ENCODE measurements at places on chromosomes 16 and 17.

DNA sequence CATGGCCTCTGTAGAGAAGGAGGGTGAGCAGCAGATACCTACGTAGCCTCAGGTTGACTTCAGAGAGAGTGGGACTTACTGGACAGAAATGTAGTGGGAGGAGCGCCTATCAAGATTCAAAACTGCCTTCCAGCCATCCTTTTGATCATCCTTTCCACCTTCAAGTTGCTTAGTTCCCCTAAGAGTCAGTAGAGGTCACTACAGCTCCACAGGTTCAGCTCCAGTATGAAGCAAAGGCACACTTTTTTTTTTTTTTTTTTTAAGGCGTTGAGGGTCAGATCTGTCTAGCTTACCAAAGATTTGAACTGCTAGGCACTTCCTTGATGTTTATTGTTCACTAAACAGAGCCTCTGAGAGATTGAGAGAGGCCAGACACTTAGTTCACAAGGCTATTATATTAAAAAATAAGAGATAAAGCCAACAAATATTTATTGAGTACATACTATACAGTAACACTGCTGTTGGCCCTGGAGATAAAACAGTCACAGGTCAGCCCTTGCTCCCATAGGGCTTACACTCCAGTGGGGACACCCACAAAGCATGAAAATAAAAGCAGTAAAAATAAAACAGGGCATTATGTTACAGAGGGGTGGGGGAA lies 3.1 kb downstream of the RNF227 start:
- peak; percentile 58 for DNase-seq

- no peak for DNase-seq
These were observed 7.2 kb upstream of the AGRP start for GRCh38 chr16:67490335-67491096.

- no peak for DNase-seq
These were observed 5.1 kb downstream of the GGA2 start for GRCh38 chr16:23505180-23505665.

- no peak for DNase-seq
These were observed 17.1 kb upstream of the WFIKKN2 start for GRCh38 chr17:50818261-50818660.

DNA sequence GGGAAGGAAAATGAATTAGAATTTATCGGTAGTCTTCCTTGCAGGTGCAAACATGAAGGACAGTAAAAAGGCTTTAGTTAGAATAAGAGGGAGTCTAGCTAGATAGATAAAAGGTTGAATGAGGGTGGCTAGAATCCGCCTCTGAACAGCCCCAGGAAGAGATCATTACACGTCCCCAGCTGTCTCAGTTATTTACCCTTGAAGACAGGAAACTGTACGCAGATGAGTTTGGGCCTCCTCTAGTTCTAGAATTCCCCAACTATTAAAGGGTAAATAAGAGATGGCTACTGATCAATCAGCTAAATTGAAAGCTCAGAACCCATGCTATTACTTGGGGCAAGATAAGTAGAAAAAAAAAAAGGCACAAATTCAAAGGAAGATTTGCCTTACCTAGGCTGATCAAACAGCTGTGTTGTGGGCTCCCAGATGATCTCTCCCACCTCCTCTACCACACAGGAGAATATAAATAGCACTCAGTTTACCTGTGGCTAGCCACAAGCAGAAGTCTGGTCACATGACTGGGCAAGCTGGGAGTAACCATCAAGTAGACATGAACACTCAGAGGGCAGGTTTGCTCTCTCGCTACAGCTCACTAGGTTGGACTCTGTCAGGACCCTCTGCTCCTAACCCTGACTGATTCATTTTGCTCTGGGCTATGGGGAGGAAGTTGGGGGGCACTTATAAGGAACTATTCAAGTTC lies 17.0 kb downstream of the FAM117A start:
- peak; percentile 33 for DNase-seq

GRCh38 chr17:74859459-74860228 lies at the start of gene GRIN2C:
GRIN2C (minus strand) TSS chr17:74859885; CDS start chr17:74855092, 4,793 bp downstream.
- DNase-seq: peak; percentile 22

DNA sequence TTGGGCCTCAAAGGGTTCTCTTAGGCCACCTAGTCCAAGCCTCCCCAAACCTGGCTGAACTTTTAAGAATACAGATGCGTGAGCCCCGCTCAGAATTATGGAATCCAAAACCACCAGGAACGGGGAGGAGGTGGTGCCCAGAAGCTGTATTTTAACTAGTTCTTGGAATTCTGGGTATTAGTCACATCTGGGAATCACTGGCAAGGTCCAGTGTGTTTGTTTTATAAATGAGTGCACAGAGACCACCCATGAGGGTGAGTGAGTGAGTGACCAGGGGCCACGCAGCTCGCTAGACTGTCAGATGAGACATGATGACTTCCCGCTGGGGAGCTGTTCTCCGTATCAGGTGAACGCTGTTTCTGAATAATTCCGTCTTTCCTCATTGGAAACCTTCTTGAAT lies 14.2 kb downstream of the KLHL36 start:
- no peak for DNase-seq

- DNase-seq: no peak
These were observed 7.3 kb upstream of the DPEP3 start for GRCh38 chr16:67987460-67988160.

DNA sequence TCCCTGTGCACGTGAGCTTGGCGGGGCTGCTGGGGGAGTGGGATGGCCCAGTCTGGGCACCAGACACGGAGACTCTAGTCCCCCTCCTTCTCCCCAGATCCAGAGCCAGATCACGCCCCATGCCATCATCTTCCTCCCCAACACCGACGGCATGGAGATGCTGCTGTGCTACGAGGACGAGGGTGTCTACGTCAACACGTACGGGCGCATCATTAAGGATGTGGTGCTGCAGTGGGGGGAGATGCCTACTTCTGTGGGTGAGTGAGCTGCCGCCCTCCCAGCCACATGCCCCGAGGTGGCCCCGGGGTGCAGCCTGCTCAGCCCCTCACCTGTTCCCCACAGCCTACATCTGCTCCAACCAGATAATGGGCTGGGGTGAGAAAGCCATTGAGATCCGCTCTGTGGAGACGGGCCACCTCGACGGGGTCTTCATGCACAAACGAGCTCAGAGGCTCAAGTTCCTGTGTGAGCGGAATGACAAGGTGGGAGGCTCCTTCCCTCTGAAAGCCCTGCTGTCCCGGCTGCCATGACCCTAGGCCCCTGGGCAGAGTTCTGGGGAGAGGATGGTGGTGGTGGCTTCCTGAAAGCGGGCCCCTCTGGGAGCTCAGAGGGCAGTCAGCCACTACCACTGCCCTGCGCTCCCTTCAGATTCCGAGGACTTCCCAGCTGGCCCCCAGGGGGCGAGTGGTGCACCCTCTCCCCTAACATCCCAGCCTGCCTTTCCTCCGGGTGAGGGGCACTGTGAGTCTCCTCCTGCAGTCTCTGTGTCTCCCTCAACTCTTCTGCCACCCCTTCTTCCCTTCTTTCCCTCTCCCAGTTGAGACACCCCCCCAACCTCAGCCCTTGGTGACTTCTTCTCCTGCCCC lies 2.8 kb upstream of the C17orf107 start:
- no peak for DNase-seq

GRCh38 chr16:86567701-86568581 lies 1.3 kb downstream of the FOXC2 start:
- no peak for DNase-seq

- no peak for DNase-seq
These were observed 22.4 kb downstream of the GAA start for GRCh38 chr17:80123791-80124190.

DNA sequence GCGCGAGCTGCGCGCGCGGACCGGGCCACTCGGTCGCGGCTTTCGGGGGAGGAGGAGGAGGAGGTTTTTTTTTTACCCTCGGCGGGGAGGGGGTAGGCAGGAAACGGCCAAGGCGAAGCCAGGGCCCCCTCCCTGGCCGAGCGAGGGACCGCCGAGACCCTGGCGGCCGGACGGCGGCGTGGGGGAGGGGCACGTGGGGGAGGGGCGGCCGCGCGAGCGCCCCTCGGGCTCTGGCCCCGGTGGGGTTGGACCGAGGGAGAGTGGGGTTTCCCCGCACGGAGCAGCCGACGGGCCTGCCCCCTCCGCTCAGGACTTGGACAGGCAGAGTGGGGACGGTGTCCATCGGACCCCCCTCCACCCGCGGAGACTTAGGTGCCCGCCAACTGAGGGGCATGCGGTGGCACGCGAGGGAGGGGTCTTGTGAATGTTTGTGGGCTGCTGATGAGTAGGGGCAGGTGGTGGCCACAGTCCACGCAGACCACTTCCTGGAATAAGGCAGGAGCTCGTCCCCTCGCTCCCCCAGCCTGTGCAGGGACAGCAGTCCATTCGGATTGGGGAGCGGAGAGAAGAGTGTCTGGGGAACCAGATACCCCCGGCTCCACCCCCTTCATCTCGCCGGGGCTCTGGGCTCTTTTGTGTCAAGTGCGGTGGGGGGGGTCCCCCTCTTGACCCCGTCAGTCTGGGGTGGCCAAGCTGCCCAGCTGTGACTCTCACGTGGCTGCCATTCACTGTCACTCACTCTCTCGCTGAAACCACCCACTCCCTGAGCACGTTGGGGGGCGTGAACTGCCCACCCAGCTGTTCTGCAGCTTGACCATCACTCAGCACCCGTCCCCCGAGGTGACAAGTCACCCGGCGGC lies 3.0 kb upstream of the CHD3 start:
- peak; percentile 60 for DNase-seq

DNA sequence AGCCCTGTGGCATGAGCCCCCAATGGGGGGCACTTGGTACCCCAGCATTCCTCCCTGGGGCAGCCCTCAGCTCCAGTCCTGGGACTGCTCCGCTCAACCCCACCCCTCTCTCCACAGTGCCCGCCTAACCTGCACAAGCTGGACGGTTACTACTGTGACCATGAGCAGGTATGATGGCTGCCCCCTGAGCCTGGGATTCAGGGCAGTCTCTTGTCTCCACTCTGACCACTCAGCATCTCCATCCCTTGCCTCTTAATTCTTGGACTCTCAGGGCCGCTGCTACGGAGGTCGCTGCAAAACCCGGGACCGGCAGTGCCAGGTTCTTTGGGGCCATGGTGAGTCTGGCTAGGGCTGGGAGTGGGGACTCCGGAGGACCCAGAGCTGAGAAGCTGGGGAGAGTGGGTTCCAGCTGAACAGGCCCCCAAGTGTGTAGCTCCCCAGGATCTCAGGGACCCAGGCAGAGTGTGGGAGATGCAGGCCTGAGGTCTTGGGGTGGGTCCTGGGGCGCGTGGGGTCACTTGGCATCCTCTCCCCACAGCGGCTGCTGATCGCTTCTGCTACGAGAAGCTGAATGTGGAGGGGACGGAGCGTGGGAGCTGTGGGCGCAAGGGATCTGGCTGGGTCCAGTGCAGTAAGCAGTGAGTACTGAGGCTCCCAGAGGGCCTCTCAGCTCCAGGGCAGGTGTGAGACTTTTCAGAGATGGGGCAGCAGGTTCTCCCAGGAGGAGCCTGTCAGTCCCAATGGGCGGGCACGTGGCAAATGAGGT lies 18.0 kb downstream of the ADAM11 start:
- no peak for DNase-seq

DNA sequence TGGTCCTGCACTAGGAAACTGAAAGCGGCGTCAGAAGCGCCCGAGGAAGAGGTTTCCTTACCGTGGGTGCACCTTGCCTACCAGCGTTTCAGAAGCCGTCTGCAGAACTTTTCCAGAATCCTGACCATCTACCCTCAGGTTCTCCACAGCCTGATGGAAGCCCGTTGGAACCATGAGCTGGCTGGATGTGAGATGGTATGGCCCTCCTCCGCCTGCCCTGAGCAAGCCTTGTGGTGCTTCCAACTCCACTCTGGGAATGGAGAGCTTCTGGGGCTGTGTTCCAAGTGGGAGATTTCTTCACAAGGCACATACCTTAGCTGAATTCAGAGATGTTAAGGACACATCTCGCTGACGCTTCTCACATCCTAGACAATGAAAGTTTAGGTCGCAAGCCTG lies 51.8 kb upstream of the ENDOV start:
- DNase-seq: no peak

All from CD4-positive, alpha-beta T cell treated with Interferon gamma for 1 hour (primary cell).